Gastroesophageal sphincter (tissue), 4 donors: ENCODE measurements at places on chromosomes 3 and 15.

DNA sequence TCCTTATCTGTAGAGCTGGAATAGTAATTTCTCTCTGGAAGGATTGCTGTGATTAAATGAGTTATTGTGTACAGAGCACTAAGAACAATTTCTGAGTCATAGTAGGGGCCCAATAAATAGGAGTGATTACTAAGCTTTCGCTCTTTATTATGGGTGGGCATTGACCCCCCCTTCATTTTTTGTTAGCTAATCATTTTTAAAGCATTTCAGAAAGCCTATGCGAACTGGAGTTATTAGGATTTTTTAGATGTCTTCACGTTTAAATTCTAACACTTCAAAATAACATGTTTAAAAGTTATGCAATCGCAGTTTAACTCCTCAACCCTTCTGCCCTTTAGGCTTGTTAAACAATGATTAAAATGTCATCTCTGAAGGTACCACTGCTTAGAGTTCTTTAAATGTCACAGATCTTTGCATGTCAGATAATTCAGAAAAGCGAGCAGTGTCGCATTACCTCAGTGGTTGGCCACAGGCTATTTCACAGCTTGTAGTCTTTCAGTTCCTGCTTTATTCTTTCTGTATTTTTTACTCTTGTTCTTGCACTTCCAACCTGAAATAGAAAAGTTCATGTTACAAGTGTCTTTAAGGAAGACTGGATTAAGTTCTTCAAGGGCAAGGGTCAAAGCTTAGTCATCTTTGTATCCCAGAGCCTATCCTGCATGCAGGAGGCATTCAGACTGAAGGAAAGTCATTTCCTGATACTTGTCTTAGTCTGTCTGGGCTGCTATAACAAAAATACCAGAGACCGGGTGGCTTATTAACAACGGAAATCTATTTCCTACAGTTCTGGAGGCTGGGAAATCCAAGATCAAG is 102.9 kb downstream of the FNDC3B start:
- ATAC-seq = no peak

GRCh38 chr3:25527336-25527735 is 99.3 kb downstream of the RARB start:
- ATAC-seq = no peak

DNA sequence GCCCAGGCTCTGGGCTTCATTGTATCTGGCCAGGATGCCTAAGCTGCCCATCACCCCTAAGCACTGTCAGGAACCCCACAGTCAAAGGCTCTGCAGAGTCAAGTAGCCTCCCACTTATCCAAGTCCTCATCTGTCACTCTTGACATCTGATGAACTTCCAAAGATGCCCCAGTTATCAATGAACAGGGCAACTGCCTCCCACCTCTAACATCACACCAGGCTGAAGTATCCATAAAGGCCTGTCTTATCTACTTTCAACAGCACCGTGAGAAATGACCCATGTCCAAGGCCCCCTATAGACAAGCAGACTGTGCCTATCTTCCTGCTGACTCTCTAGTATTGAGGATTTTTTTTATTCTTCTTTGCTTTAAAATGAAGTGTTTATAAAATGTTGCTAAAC is 56.4 kb downstream of the TRIM69 start:
- no peak for ATAC-seq

GRCh38 chr3:186247821-186248814 is 113.9 kb downstream of the DGKG start:
- peak; percentile 74 for ATAC-seq

- ATAC-seq = no peak
Measured at GRCh38 chr15:23446215-23447106, 582 bp downstream of the GOLGA6L2 start.

GRCh38 chr15:51237816-51238215 is 100.6 kb downstream of the CYP19A1 start:
- ATAC-seq = no peak
